GM19239 (cell line): ENCODE measurements at places on chromosomes 1 and 21.

DNA sequence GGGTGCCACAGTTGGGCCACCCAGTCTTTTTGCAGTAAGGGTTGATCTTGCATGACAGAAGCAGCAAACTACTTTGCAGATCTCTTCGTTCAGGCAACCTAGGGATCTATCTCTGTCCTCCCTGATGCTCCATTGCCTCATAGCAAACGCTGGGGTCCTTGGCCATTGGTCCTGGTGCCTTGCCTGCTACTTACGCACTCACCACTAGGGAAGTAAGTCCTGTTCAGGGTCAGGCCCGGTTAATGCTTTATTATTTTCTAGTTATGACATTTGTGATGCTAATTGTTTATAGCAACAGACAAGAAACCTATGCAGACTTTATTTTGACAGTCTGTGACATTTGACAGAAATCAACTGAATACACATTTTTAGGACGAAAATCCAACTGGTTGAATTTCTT is 326.5 kb upstream of the FMN2 start:
- no peak for DNase-seq

DNA sequence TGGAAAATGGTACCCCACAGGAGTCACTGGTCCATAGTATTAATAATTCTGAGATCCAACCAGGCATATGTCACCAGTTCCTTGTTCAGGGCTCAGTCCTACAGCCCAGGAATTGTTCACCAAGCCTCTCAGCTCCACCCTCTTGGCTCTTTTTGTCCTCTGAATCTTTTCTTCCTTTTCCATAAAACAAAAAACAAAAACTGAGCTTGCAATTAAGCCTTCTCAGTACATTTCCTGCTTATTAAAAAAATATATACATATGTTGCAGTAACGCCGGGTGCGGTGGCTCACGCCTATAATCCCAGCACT is 23.4 kb upstream of the KIF1B start:
- no peak for DNase-seq

DNA sequence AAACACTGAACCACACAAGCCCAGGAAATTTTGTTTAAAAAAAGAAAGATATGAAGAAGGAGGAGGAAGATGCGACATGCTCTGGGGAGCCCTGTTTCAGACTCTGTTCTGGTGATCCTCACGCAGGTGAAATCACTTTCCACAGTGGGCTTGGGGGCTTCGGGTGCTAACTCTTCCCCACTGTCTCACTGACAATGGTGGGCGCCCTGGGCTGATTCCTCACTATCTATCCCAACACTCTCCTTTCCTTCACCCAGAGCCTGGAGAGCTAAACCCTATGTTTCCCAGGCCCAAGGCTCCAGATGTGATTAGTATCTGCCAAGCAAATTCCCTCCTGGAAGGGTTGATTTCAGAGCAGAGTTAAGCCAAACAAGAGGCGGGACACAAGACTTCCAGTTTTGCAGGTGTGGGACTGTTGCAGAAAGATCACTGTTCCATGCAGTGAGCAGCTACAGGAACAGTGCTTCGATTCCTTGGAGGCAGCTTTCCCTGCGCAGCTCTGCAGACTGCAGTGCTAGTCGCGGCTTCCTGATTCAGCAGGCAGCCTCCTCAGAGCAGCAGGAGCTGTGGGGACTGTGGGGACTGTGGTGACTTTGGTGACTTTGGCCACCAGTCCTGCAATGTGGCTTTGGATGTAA is 168.3 kb downstream of the RHOU start:
- DNase-seq: no peak

DNA sequence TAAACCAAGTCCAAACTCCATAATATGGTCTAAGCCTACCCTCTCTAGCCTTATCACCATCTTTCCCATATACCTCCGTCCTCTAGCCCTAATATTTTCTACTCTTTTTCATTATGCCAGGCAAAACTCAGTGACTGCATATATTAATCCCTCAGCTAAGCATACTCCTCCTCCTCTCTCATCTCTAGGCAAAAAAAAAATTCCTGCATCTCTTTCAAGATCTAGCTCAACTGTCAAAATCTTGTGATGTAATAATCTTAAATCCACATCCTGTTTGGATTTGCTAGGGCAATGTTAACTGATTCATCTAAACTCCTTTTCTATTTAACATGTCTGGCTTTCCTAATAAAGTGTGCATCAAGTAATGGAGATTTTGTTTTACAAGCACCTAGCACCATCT is 20.4 kb downstream of the PRPF38A start:
- DNase-seq: no peak

DNA sequence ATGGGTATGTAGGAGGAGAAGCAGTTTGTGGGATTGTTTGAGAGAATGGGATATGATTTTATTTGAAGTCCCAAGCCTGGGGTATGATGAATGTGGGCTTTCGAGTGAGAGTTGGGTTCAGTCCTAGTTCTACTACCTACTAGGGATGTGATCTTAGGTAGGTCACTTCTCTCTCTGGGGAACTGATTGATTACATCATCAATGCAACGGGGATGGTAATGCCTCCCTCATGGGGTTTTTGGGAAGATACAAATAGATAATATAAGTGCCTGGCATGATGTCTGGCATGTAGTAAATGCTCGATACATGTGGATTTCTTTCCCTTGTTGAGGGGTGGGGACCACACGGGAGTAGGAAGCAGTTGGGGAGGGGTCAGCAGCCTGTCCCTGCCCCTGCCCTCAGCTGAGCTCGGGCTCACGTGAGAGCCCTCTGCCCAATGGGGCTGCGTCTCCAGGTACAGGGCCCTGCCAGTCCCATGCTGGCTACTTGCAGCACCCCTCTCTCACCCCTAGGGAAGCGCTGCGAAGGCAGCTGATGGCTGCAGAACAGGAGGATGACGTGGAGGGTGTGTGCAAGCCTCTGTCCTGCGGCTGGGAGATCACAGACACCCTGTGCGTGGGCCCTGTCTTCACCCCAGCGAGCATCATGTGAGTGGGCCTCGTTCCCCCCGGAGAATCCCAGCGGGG is 38.7 kb downstream of the AZIN2 start:
- DNase-seq: no peak

GRCh38 chr1:184051138-184051484 is 419 bp upstream of the TSEN15 start:
- no peak for DNase-seq

- DNase-seq: no peak
Observed at GRCh38 chr21:28455253-28455600, 537.5 kb downstream of the LTN1 start.

- no peak for DNase-seq
Observed at GRCh38 chr1:53087332-53088285, 25.6 kb downstream of the PODN start.

GRCh38 chr1:198764748-198765147 is 125.9 kb downstream of the PTPRC start:
- no peak for DNase-seq

DNA sequence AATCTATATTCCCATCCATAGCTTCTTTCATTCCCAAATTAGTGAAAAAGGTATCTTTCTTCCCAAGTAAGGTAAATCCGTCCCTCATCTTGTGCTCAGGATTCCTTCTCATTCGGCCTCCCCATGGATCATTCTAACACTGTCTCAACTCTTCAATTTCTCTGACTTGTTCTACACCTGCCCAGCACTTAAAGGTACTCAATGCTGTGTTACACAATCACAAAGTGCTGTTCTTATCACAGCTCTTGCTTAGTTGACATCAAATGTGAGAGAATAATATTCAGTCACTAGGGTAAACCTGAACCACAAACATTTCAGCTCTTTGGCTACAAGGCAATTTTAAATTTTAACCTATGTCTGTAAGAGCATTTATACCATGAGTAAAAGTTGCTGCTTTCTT is 94.8 kb downstream of the DIRAS3 start:
- no peak for DNase-seq

DNA sequence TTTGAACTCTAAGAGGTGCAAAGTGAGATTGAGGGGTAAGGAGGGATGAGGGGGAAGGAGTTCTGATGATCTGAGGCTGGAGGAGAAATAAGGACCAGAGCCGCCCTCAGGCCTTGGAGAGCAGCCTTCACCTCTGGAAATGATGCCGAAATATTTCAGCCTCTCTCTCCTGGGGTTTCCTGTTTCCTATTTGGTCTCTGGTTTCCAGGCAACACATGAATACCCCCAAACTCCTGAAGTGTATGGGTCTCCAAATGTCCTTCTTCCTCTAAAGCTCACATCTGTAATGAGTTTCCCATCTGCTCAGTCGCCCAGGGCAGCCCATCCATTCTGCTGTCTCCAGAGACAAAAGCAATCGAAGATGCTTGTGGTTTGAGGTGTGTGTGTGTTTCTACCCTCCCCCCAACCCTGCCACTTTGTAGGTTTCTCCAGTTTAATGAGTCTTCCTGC is 52.0 kb upstream of the FAM20B start:
- DNase-seq: no peak

GRCh38 chr1:246427611-246428010 is 79.5 kb downstream of the SMYD3 start:
- no peak for DNase-seq

DNA sequence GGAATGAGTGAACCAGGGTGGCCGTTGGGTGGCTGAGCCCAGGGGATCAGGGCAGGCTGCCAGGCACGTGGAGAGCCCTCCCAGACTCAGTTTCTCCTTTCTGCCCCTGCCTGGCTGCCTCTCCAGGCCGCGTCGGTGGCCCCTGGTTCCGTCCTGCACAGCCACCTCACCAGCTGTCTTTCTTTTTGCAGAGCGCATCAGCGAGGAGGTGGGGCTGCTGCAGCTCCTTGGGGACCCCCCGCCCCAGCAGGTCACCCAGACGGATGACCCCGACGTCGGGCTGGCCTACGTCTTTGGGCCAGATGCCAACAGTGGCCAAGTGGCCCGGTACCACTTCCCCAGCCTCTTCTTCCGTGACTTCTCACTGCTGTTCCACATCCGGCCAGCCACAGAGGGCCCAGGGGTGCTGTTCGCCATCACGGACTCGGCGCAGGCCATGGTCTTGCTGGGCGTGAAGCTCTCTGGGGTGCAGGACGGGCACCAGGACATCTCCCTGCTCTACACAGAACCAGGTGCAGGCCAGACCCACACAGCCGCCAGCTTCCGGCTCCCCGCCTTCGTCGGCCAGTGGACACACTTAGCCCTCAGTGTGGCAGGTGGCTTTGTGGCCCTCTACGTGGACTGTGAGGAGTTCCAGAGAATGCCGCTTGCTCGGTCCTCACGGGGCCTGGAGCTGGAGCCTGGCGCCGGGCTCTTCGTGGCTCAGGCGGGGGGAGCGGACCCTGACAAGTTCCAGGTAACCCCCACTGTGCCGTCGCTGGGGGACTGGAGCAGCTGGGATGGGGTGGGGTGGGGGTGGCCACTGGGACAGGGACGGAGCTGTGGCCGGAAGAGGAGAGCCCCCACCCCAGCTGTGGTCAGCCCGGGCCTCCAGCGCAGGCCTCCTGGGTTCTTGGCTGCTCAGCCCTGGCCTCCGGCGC is 63.3 kb downstream of the COL18A1 start:
- no peak for DNase-seq

- no peak for DNase-seq
Observed at GRCh38 chr1:193070386-193070753, 11.0 kb downstream of the RO60 start.

DNA sequence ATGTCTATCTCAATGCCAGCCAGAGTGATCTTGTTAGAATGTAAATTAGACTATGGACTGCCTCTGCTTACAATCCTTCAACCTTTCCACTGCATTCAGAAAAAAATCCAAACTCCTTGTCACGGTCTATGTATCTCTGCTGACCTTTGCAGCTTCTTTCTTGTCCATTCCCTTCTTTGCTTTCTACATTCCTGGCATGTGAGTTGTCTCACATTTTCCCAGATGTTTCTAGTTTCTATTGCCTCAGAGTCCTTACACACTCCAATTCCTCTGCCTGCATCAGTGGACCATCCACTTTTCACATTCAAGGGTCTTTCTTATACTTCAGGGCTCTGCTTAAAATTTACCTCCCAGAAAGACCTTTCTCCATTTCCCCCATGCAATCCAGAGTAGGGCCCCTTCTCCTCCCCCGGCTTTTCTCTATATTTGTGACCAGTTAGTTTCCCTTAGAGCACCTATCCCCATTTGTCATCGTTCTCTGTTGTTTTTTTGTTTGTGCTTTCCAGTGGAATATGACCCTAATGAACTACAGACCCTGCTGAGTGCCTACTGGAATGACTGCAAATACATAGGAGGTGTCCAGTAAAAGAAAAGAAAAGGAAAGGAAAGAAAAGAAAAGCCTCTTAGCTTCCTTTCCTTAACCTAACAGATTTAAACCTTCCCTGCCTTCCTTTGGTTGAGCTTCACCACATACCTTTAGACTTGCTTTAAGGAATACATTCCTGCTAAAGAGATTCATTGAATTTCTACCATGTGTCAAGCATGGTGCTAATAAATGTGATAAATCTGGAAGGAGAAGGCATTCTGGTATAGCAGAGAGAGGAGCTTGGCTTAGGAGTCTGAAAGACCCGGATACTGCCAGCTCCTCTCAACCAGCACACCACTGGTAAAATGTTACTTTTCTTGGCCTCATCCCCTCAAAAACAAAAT is 102.0 kb downstream of the DIRAS3 start:
- no peak for DNase-seq

DNA sequence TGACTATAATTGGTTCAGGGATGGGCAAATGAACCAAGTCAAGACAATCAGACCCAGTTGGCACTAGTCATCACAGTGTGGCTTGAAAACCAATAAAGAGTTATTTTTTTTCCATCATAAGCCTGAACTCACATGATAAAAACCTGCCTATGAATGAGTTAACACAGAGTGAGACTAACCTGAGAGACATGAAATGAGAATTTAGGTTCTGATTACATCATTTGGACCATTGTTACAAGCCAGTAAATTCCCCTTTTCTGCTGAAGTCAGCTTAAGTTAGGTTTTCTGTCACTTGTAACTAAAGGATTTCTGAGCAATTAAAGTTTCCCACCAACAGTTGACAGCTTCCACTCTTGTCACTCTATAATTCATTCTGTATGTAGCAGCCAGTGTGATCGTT is 9.6 kb upstream of the RSBN1 start:
- no peak for DNase-seq
